HTR-8/SVneo (cell line): ENCODE measurements at places on chromosomes 1 and 21.

- DNase-seq, result no peak
Measured at GRCh38 chr1:14693949-14694348, 95.5 kb downstream of the KAZN start.

DNA sequence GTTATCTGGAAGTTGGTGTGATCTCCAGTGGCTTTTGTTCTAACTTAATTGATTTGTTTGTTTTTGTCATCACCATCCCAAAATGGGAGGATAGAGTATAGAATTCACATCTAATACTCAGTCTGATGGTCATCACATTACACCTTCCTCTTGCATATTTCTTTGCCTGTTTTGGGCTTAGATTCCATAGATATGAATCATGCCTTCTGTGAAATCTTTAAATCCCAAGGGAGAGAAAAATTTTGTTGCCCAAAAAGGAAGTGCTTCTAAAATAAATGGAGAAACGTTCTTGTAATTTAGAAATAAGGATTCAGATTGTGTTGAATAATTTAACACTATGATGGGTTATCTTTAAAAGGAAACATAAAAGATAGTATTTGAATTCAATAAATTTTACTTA, 446.0 kb upstream of the LRRC7 start:
- DNase-seq, result no peak

- no peak for DNase-seq
Measured at GRCh38 chr1:145926686-145927062, 610 bp downstream of the RBM8A start.

GRCh38 chr1:185427264-185427663, 110.2 kb upstream of the IVNS1ABP start:
- no peak for DNase-seq

GRCh38 chr1:62180639-62181038, 14.0 kb upstream of the L1TD1 start:
- DNase-seq, result no peak

DNA sequence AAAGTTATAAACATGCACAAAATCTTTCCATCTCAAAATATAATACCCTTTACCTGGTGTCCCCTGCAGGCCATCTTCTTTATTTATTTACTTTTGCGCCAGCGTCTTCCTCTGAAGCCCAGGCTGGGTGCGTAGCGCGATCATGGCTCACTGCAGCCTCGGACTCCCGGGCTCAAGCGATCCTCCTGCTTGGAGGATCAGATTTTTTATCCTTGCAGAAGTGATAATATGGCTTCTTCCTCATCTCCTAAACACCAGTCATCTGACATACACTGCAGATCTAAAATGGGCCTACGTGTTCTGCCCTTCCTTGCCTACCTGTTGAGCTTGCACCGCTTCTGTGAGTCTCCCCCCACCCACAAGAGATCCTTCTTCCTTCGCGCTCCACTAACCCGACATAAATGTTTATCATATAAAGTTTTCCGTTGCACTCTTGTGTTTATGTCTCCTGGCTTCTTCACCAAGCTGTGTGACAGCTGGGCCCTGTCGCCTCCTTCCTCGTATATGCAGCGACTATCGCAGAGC, 506 bp upstream of the SRP9 start:
- DNase-seq, result no peak

GRCh38 chr21:17921579-17922530, 102.7 kb upstream of the C21orf91 start:
- DNase-seq, result peak; percentile 67

GRCh38 chr1:76687307-76688175, 179.7 kb upstream of the ST6GALNAC5 start:
- no peak for DNase-seq

- no peak for DNase-seq
Measured at GRCh38 chr21:27582948-27583430, 616.1 kb upstream of the ADAMTS5 start.

- no peak for DNase-seq
Measured at GRCh38 chr21:41508415-41509144, 622 bp upstream of the TMPRSS2 start.

GRCh38 chr1:71071720-71072119, 9.1 kb downstream of the ZRANB2 start:
- DNase-seq, result no peak

DNA sequence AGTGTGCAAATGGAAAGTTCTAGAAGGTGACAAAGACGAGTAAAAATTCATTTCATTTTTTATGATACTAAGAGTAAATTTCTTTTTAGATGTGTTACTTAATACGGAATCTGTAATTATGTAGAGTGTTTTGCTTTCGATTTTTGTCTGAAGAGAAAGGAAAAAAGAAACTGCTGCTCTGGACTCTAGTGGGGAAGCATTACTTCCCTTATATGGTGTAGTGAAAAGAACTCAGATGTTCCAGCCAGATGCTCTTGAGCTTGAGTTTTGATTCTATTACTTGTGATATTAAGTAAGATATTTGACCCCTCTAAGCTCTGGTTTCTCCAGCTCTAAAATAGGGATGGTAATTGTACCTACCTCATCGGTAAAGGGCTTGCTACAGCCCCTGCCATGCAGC, 12.2 kb upstream of the GPR161 start:
- no peak for DNase-seq

DNA sequence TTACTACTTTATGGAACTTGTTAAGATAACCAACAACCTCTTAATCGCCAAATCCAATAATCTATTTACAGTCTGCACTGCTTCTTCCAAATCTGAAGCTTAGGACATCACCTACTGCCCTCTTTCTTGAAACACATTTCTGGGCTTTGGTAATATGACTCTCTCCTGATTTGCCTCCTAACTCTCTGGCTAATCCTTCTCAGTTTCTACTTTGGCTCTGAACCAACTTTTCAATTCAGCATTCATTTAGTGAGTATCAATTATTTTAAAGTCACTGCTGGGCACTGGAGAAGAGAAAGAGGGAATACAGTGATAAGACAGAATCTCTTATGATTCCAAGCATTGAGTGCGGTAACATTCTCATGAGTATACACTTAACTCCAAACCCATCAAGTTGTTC, 275.0 kb downstream of the AKT3 start:
- no peak for DNase-seq

DNA sequence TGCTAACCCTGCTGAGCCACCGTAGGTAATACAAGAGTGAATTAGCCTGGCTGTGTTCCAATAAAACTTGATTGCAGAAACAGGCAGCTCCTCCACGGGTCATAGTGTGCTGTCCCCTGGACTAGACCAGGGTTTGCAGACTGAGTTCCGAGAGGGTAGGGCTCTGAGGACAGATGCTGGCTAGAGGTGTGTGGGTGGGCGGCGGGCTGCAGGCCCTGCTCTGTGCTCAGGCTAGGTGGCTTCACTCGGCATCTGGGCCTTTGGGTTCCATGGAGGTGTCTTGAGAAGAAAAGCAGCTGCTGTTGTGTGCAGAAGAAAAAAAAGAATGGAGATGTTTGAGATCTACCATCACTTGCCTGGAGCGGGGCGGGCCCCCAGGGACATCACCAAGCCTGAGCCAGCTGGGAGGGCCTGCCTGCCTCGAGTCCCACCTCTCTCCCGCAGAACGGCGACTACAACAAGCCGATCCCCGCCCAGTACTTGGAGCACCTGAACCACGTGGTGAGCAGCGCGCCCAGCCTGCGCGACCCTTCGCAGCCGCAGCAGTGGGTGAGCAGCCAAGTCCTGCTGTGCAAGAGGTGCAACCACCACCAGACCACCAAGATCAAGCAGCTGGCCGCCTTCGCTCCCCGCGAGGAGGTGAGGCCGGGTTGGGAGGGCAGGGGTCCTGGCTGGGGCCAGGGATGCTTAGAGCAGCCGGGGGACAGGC, 7.9 kb downstream of the TMEM201 start:
- no peak for DNase-seq

GRCh38 chr1:150764617-150765101, 919 bp downstream of the CTSS start:
- DNase-seq, result peak; percentile 23

- no peak for DNase-seq
Measured at GRCh38 chr21:44654576-44655175, at the start of gene KRTAP12-4. KRTAP12-4 (minus strand) TSS chr21:44654659; CDS start chr21:44654614, 45 bp downstream.

DNA sequence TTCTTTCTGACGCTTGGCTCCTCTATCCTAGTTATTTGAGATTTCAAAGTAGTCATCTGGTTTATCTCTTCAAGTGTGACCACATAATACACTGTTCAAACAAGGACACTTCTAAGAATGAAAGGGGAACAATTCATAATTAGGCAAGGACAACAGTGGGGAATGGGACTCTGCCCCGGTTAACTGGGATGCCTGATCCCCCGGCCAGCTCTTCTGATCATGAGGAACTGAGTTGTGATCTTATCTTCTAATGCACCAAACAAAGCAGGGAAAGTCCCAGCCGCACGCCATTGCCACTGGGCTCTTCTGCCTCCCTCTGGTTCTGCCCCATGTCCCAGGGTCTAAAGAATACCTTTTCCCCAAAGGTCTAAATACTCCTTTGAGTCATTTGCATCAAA, 158.2 kb upstream of the IRF2BP2 start:
- no peak for DNase-seq

DNA sequence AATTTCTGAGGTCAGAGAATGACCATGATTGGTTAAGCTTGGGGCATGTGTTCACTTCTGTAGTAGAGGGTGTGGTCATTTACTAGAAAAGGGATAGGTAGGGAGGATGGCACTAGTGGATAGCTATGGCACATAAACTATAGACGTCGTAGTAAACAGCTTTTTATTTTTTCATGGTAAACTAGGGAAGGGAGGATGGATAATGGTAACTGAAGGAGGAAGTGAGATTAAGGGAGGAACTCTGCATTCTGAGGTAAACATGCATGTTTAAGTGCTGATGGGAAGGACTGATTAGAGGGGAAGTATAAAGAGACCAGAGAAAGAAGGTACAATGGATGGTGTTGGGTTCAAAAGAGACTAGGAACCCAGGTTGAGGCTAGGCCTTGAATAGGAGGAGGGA, 26.9 kb downstream of the PTGS2 start:
- DNase-seq, result no peak

GRCh38 chr1:119966020-119966419, 69.7 kb upstream of the ADAM30 start:
- no peak for DNase-seq

DNA sequence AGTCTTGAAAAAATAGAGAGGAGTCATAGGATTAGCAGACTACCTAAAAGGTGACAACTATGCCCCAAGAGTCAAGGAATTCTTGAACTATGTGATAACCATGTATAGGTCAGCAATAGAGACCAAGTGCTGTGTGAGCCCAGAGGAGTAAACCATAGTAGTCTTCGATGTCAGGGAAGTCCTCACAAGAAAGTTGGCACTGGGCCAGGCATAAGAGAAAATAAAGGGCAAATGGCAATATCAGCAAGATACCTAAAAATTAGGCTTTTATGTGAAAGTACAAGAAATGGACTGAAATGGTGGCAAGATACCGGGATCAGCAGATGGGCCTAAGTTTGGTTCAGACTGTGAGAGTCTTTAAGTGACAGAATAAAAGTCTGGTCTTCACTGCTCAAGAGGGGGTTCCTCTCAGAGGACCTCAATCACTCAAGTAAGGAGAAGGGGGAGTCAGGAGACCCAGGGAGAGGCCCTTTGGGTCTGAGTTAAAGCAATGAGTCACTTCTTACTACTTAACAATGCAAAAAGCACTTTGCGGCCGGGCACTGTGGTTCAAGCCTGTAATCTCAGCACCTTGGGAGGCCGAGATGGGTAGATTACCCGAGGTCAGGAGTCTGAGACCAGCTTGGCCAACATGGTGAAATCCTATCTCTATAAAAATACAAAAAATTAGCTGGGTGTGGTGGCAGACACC, 95.0 kb downstream of the TEX35 start:
- DNase-seq, result no peak

GRCh38 chr1:26284597-26285347, 4.9 kb downstream of the SH3BGRL3 start:
- peak; percentile 84 for DNase-seq

DNA sequence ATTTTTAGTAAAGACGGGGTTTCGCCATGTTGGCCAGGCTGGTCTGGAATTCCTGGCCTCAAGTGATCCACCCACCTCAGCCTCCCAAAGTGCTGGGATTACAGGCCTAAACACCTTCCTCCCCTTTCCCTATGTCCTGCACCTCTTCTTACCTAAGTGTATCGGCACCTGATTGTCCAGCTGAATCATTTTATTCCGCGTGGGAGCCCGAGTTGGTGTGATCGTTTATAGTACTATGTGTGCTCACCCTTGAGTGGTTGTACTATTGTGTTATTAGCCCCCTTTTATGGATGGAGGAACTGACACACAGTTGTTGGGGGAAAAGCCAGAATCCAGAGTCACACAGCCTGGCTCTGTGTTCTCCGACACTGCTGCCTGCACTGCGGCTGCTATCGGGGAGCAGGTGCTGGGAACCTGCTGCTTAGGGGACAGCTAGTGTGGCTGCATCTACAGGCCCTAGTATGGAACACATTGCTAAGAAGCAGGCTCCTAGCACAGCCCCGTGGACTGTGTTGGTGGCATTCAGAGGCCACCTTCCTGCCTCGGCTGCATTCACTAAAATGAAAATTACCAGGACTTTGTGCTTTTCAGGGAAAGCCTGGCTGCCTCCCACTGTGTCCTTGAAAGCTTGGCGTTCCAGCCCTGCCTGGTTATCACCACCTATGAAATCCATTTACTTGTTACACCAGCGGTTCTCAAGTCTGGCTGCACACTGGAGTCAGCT, 21.6 kb downstream of the ENO1 start:
- DNase-seq, result no peak

GRCh38 chr1:111742938-111743549, 3.8 kb upstream of the INKA2 start:
- DNase-seq, result no peak

DNA sequence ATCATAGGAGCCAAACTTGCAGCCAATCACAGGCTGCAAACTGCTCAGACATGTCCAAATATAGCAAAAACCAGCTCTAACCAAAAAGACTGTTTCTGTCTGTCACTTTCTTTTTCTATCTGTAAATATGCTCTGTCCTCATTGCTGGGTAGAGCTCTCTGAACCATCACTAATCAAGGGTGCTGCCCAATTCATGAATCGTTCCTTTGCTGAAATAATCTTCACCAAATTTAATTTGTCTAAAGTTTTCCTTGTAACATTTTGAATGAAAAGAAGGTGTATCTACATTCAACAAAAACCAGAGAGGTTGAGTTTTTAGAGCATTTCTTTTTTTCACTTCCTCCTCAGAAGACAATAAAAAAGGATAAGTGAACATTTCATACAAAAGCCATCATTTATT, 1221.7 kb upstream of the ADGRL2 start:
- no peak for DNase-seq

GRCh38 chr1:53626616-53627015, 112.3 kb downstream of the GLIS1 start:
- DNase-seq, result no peak

DNA sequence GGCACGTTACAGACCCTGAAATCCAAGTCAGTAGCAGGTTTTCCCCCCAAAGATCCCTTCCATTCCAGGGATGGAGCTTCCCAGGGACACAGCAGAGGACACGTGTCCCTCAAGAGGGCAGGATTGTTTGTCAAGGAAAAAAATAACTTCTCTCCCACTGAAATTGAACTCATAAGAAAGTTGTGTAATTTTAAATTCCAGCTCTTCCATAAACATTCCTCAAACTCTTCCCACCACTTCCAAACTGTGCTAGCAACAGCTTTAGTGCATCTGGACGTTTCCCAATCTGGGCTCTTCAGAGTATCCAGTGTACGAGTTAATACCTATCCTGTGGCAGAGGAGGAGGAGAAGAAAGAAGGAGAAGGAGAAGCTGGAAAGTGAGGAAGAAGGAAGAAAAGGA, 79.6 kb downstream of the PSMG1 start:
- no peak for DNase-seq

- no peak for DNase-seq
Measured at GRCh38 chr1:185325413-185325812, 8.4 kb upstream of the IVNS1ABP start.
